ENCODE measurements at places on chromosomes 12 and 14.

DNA sequence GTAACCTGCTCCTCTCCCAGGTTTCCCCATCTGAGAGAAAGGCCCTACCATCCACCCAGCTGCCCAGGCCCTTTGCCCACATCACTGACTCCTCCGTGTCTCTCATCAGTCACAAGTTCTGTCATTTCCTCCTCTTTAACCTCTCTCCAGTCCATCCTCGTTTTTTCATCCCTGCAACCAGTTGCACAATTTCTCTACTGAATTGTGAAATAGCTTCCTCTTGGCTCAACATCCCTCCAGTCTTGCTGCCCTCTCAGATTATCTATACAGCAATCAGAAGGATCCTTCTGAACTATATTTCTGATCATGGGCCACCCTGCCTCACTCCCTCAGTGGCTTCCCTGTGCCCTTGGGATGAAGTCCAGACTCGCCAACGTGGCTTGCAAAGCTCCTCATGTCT, 6.8 kb downstream of the FAM161B start:
- no peak for DNase-seq

GRCh38 chr12:29783773-29784666, at the start of gene TMTC1:
TMTC1 (minus strand) TSS chr12:29783942; CDS start chr12:29783751, 191 bp downstream.
- peak; percentile 14 for DNase-seq

GRCh38 chr12:73935817-73936216, 601.8 kb upstream of the ATXN7L3B start:
- DNase-seq, result no peak

- DNase-seq, result no peak
Measured at GRCh38 chr14:59570122-59570521, 6.5 kb downstream of the CCDC175 start.

GRCh38 chr14:21985081-21985480, 311.5 kb upstream of the OR4E1 start:
- DNase-seq, result no peak

GRCh38 chr14:74955229-74956026, at the start of gene PGF:
PGF (minus strand) TSS chr14:74955597; CDS start chr14:74955242, 355 bp downstream.
- DNase-seq, result peak; percentile 65

DNA sequence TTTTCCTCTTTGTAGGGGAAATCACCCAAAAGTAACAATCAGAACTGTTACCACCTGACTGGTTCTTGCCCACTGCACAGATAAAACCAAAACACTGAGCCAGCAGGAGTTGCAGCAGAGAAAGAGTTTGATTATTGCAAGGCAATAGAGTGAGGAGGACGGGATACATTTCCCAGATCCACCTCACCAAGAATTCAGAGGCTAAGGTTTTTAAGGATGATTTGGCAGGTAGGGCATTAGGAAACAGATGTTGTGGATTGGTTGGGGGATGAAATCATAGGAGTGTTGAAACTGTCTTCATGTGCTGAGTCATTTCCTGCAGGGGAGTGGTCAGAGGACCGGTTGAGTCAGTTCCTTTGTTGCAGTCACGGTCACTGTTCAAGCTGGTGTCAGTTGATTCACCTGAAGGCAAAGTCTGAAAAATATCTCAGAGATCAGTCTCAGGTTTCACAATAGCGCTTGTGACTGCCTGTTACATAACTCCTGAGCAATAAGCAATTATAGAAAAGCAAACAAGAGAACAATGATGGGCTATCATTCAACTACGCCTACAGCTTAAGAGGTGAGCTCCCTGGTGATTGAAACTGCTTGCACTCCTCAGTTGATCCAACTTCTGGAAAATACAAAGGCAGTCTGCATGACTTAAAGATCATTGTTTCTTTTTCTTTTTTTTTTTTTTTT, 20.3 kb upstream of the AMN1 start:
- peak; percentile 82 for DNase-seq

GRCh38 chr12:24721191-24721590, 227.7 kb downstream of the BCAT1 start:
- no peak for DNase-seq

- no peak for DNase-seq
Measured at GRCh38 chr12:28278499-28278898, 88.2 kb downstream of the CCDC91 start.

DNA sequence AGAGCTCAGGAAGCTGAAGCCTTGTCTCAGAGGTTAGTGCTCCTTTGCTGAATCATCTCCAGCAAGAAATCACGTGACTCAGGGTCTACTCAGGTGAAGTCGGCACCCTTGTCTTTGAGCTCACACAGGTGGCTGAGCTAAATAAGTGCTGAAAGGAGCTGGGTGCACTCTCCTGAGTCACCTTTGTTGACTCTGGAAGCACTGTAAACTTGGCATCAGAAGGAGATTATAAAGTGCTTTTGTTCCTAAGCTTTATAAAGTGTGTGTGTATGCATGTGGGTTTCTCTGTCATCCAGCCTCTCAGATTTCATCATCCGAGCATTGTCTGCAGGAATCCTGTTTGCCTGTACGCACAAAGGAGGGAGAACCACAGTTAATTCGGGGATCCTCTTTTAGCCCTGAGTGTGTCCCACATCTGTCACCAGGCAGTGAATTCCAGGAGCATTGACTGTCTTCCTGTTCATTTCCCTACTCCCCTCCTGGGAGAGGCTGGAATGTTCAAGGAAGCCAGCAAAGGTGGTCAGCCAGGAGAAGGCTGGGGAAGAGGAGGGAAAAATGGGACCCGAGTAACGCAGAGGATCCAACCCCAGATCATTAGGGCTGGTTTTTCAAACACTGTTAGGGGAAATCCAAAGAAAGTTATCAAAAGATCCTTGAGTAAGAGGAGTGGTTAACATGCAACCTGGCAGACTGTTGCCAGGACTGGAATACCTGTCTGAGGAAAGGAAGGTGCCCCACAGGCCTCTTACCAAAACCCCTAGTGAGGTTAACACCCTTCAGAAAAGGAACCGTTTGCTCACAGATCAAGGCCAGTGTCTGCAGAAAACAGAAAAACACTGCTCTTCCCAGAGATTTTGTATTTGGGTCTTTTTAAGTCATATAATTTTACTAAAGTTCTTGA, 157.5 kb upstream of the HIF1A start:
- DNase-seq, result no peak

DNA sequence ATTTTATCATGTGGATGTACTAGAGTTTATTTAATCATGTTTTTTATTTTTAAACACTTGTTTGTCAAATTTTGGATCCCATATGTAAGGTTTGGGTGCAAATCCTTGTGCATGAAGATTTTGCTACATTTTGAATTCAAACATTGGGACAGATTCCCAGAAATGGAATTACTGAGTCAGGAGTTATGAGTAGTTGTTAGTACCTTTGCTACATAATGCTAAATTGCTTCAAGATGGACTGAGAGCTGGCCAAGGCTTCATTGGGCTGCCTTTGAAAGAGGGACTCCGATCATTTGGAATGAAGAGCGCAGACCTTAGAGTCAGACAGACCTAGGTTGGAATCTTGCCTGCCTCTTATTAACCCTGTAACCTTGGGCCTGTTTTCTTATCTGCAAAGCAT, 154.9 kb upstream of the PWP1 start:
- DNase-seq, result no peak

- DNase-seq, result no peak
Measured at GRCh38 chr12:95630496-95630895, 79.2 kb upstream of the USP44 start.

DNA sequence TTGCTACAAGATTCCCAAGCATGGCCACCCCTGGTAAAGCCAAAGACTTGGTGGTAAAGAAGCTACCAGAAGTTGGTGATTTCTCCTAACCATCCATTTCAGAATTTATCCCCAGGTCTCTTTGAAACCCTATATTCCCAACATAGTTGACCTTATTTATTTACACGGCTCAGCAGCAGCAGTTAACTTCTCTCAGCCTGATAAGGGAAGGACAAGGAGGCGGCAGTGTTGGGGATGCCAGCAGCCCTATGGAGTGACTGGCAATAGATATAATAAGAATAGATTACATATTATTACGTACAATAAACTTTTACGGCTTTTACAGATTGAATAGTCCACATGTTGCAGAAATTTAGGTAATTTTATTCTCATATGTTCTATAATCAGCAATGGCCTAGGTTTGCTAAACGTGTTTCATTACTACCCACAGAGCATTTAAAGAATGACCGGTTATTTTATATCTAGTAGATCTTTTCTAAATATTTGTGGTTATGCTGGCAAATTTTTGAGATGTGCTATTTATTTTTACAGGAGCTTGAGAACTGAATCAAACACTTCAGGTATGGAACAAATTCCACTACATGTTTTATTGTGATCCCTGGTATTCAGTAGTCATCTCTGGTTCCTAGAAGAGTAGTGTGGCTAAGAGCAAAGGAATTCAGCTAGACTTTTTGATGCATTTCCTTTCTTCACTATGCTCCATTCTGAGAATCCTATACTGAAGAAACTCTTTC, 19.8 kb upstream of the PALS1 start:
- no peak for DNase-seq

DNA sequence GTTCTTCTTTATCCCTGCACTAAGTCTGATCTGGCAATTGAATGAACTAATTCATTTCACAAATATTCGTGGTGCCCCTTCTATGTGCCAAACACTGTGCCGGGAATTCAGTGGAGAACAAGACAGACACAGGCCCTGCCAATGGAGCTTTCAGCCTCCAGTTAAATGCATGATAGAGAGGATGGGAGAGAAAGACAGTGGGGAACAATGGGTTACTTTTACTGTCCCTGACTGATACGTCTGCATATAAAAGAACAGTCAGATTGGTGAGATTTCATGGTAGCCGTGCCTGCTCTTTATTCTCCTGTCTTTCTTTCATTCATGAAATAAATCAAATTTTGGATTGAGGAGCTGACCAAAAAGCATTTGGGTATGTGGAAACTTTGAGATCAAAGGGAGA, 78.5 kb downstream of the TMEM117 start:
- no peak for DNase-seq

DNA sequence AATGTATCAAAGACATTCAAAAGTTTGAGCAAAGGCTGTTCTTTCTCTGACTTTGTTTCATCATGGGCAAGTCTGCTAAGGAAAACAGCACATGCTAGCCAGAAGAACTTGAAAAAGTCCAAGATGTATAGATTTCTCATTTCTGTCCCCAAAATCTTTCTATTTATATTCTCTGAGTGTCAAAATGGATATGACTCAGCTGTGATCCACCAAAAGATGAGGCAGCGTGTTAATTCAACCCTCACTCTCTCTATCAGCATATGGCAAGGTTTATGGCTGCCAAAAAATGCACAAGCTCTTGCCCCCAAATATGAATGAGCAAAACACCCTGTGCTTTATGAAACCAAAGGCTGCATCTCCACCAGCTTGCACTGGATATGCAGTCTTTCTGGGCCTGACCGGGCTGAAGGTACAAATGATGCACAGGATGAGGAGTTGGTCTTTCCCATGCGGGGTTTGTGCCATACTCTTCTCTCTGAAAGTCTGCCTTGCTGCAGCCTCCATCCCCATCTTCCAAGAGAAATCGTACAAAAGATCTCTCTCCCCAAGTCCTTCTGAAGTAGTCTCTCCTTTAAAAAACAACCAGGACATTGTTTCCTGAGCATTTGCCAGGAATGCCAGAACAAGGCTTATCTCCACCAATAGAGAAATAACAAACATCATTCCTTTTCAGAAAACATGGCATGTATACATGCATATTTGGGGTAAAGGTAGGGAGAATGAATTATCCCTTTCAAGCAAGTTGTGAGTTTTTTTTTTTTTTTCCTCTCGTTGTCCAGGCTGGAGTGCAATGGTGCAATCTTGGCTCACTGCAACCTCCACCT, 203.4 kb downstream of the TMX1 start:
- no peak for DNase-seq

DNA sequence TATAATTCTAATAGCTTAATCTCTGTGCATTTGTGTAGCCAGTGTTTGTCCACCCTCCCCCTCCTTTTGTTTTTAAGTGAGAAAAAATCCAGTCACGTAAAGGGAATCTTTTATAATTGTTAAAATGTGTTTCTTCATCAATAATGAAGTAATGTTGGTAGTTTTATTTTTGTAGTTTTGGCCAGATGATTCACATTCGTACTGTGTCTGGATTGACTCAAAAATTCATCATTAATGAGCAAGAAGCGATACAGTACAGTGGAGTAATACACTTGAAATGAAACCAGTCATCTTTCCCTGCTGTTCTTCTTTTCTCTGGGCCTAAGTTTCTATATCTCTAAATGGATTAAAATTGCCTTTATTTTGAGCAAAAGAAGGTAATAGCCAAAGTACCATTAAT, 86.5 kb downstream of the SRGAP1 start:
- DNase-seq, result no peak

DNA sequence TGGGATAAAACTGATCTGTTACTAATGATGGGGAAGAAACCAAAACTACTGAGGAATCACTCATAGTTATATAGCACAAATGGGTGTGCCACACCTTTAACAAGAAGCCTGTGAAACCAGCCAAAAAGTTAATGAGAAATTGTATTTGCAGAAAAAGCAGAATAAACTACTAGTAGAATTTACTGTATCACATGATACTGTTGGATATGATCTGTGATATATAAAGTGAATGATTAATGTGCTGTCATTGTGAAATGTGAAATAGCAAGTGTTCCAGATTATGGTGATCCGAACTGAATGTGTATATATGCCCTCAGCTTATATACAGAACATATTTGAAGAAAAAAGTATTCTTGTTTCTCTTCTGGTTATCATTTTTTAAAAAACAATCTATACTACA, 30.5 kb downstream of the VEZT start:
- no peak for DNase-seq

DNA sequence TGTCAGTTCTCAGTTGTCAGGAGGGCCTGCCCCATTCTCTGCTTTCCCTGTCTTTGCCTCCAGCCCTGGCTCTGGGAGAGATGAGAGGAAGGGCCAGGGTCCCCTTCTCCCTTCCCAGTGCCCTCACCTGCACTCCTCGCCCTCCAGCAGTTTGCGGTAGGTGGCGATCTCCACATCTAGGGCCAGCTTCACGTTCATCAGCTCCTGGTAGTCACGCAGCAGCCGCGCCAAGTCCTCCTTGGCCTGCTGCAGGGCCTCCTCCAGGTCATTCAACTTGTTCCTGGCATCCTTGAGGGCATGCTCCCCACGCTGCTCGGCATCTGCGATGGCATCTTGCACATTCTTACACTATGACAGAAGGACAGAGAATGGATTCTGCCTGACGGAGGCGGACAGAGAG, 5.4 kb downstream of the KRT2 start:
- DNase-seq, result no peak

- DNase-seq, result no peak
Measured at GRCh38 chr12:2857021-2857431, at the start of gene TEX52. TEX52 (minus strand) TSS chr12:2857039; CDS start chr12:2857026, 13 bp downstream.

DNA sequence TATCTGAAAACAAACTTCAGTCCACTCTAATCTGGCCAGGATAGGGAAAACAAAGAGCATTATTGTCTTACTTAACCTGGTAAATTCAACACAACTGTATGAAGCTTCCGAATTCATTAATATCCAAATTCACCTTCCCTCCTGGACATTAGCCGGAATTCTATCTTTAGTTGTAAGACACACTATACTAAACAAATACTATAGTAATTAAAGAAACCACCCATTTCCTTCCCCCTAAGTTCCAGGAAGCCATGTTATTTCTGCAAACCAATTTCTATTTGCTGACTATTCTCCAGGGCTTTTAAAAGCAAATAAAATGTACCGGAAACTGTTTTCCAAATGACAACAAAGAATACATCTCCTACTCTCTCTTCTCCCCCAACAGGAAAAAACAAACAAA, 122.7 kb upstream of the MDM1 start:
- DNase-seq, result no peak

- DNase-seq, result no peak
Measured at GRCh38 chr12:12449533-12450025, 92.7 kb downstream of the BORCS5 start.

GRCh38 chr12:104219361-104219892, 3.8 kb downstream of the TXNRD1 start:
- no peak for DNase-seq

- DNase-seq, result no peak
Measured at GRCh38 chr14:32458720-32459119, 129.6 kb downstream of the AKAP6 start.

GRCh38 chr12:2027351-2027750, 23.1 kb upstream of the DCP1B start:
- DNase-seq, result no peak

All from GM10248 (cell line).